Neural crest cell (in vitro differentiated cells): ENCODE measurements at places on chromosomes 1 and 21. TPM values are rescaled to one million over a fixed set of nuclear protein-coding genes. Genes with fewer than 3 reads are reported as not detected.

SERTAD4 gene
- total RNA-seq, result 1.5 and 1.6 TPM in 2 replicates

CRB1 gene
- 1.8 and 1.9 TPM in 2 replicates for total RNA-seq

ATP1A2 gene
- 93.6 and 101 TPM in 2 replicates for total RNA-seq

GPR52 gene
- 0.27 and 0.75 TPM in 2 replicates for total RNA-seq

- DNase-seq, result no peak
Observed at GRCh38 chr21:28142697-28143096, 850.0 kb downstream of the LTN1 start.

DNA sequence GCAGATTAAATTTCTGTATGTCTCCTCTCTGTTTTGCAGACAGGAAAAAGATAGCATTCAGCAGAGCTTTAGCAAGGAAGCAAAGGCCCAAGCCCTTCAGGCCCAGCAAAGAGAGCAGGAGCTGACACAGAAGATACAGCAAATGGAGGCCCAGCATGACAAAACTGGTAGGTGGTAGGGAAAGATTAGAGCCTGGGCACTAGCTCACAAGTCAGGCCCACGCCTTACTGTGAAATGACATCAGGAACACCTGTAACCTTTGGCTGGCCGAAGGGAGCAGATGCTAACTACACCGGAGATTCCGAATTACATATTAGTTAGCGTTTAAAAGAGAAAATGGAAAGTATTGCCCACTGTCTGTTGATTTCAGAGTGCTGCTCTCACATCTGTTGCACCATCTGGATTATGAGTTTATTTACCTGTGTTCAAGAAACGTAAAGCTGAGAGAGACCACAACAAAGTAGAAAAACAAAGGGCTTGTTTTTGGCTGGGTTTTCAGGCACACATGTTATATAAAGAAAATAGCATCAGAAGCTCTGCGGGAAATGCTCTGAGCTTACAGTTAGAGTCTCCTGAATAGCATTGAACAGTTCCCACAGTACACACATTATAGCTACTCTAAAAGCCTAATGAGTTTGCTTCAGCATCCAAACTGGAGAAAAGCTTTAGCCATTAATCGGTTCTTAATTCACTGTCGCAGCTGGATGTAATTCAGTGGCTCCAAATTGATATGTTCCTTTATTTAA lies 160.0 kb downstream of the SDCCAG8 start:
- DNase-seq, result no peak

GRCh38 chr1:222068937-222069336 lies 327.0 kb upstream of the DUSP10 start:
- DNase-seq, result no peak

DNA sequence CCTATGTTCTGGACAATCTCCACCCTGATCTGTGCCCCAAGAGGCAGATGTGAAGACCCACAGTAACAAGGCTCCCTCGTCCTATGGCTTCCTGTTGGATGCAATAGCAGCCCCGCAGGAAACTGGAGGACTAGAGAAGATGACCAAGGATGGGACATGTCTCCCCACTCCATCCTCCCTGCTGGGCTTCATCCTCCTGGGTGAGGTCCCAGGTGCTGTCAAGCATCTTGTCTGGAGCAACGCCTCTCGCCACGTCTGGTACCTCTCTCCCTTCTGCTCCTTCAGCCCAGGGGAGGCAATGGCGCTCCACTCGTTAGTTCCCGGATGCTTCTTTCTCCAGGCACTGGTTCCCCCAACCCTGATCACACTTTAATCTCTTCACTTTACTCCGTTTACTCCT lies 11.1 kb downstream of the HSF2BP start:
- no peak for DNase-seq

DNA sequence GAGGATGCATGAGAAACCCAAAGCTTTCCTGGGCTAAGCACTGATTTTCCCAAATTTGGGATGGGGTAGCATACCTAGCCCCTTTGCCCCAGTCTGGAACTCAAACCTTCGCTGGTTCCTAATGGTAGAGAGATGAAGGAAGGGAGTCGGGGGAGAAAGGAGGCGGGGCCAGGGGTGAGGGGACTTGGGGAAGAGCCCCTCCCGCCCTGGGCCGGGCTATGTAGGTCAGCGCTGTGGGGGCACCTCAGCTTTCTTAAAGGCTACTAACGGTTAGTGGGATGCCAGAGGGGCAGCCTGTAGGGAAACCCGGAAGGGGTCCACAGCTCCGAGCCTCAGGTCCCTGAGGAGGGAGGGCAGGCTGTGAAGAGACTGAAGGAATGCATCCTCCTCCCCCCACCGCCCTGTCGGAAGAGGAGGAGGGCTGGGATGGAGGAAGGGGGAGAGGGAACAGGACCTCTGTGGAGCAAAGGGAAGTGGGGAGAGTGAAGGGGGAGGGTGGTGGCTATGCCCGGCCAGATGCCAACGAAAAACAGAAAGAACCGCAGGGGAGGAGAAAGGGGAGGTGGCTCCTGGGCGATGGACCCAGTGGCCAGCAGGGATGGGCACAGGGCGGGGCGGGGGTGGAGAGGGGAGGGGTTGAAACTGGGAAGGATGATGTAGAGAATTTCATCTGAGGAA lies 1.3 kb downstream of the CADM3 start:
- no peak for DNase-seq

- no peak for DNase-seq
Observed at GRCh38 chr1:190049314-190049713, 428.4 kb downstream of the BRINP3 start.

DNA sequence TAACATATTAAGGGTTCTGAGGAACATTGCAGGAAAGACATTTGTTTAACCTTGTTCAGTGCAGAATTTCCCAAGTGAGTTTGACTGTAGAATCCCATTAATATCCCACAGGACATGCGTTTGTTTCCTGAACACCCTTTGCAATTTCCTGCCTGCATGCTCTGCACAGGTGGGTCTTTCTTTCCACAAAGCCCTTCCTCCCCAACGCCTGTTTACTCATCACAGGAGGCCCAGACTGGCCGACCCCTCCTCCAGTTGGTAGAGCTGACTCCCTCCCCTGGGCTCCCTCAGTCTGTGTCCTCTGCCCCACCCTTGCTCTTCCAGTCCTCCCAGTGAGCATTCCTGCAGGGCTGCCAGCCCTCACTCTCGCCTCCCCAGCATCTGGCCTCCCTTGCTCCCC lies 47.5 kb upstream of the CTPS1 start:
- DNase-seq, result no peak

DNA sequence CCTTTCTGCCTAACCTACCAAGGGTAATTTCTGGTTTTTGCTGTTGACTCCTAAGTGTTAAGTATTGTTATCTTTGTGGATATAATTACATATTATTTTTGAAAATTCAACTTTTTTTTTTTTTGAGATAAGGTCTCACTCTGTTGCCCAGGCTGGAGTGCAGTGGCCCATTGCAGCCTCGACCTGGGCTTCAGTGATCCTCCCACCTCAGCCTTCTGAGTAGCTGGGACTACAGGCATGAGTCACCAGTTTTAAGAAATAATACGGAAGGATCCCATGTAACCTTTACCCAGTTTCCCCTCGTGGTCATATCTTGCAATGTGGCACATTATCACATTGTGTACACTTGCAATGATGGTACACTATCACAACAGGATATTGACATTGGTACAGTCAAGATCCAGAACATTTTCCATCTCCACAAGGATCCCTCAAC lies 3.1 kb downstream of the CHD1L start:
- no peak for DNase-seq

- DNase-seq, result no peak
Observed at GRCh38 chr1:206944703-206945102, 1.6 kb downstream of the PIGR start.

DNA sequence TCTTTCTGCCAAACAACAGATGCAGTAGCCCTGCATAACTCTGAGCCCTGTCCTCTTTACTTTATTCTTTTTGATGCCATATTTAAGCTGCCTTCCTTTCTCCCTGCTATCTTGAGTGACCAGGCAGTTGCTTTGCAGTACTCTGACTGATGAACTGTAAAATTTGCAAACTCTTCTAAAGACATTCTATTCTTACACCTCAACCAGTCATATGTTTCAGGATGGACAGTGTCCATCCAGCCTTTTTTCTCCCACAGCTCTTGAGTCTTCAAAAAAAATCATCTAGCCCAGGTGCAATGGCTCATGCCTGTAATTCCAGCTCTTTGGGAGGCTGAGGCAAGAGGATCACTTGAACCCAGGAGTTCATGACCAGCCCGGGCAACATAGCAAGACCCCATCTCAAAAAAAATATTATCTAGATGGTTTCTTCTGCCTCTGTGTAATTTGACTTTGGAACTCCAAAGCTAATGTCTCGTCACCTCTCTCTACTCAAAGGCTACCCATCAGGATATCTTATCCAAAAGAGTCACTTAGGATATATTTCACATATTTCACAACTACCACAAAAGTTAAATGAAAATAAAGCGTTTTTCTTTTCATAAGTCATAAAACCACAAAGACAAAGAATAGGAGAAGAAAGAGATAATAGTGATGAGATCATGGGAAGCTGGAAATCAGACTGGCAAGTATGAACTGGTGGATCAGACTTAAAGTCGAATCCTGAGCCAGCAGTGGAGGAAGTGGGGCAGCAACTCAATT lies 54.6 kb upstream of the IPO9 start:
- DNase-seq, result no peak

GRCh38 chr1:190000365-190000872 lies 477.2 kb downstream of the BRINP3 start:
- no peak for DNase-seq

GRCh38 chr1:152398812-152399698 lies 15.0 kb downstream of the CRNN start:
- no peak for DNase-seq

DNA sequence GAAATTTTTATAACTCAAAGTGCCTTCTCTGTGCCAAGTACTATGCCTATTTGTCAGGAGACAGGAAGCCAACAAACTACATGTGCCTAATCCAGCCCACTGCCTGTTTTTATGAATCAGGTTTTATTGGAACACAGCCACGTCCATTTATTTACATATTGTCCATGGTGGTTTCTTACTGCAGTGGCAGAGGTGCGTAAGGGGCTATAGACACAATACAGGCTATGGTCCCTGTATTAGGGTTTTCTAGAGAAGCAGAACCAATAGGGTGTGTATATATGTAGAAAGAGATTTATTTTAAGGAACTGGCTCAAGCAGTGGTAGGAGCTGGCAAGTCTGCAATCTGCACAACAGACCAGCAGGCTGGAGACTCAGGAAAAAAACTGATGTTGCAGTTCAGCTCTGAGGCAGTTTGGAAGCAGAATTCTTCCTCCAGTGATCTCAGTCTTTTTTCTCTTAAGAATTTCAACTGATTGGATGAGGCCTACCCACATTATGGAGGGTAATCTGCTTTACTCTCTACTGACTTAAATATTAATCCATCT lies 15.4 kb downstream of the PPIE start:
- DNase-seq, result no peak

- no peak for DNase-seq
Observed at GRCh38 chr1:36304970-36305914, 926 bp upstream of the SH3D21 start.

DNA sequence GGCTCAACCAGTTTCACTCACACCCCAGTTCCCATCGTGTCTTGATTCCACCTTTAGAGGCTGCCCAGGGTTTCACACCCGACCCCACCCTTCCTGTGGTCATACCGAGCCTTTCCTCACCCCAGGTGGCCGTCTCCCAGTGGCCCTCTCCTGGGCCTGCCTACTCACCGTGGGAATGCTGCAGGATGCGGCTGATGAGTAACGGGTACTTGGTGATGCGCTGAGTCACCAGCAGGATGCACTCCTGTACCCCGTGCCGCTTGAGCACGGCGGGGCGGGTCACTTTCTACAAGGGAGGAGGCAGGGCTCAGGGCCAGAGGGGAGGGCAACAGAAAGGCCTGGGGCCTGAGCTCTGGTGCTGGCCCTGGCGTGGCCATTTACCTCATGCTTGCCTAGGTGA lies 16.4 kb downstream of the ARHGEF2 start:
- DNase-seq, result no peak

GRCh38 chr1:29264773-29265389 lies 28.6 kb downstream of the PTPRU start:
- no peak for DNase-seq

DNA sequence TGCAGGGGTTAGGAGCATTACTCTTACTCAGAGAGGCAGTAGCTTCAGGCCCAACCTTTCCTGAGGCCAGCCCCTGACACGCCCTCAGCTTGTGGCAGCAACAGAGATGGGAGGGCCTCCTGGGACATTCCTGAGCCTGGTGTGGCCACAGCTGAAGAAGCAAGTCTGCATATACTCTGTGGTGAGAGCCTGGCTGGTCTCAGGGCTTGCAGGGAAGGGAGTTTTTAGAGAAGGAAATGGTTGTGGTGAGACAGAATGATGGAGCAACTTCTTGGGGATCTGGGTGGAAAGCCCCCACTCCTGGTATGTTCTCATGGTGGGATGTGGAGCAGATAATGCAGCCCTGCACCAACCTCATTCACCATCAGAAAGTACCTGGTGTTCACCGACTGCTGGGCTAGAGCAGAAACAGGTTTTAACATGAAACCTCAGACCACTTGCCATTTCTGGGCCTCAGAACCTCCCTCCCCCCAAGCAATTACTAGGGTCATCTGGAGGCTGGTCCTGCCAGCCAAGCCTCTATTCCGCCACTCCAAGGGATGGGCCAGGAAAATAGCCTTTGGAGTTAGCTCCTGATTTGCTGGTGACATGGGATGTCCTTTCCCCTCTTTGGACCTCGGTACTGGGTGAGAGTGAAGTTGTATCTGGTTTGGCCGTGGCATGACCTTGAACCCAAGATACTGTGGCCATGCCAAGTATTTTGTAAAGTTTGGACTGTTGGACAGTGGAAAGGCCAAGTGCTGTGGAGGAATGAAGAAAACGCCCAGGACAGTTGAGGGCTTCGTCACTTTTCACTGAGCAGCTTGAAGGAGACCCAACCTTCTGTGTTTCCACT lies 28.1 kb upstream of the RNF19B start:
- DNase-seq, result no peak
